Vagina (tissue), 2 donors: ENCODE measurements at places on chromosomes 6 and 20.

- DNase-seq = no peak
Observed at GRCh38 chr20:24779946-24780345, 169.1 kb upstream of the CST7 start.

GRCh38 chr6:130765181-130765727, 62.0 kb upstream of the SMLR1 start:
- no peak for DNase-seq

DNA sequence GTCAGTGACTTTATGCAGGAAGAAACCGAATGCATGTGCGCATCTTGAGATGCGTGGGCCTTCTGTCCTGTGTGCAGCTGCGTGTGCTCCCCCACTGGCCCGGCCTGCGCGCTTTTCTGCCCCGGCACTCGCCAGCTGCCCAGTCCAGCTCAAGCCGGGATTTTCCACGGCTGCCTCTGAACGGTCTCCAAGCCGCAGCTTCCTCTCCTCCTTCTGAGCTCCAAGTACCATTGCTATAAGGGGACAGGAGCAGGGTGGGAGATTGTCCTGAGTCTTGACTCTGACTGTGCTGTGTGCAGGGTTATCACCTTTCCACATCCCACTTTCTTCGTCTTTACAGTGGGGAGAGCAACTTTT, 302.8 kb downstream of the THBS2 start:
- no peak for DNase-seq

- no peak for DNase-seq
Observed at GRCh38 chr6:106513808-106514582, 115.3 kb downstream of the RTN4IP1 start.

DNA sequence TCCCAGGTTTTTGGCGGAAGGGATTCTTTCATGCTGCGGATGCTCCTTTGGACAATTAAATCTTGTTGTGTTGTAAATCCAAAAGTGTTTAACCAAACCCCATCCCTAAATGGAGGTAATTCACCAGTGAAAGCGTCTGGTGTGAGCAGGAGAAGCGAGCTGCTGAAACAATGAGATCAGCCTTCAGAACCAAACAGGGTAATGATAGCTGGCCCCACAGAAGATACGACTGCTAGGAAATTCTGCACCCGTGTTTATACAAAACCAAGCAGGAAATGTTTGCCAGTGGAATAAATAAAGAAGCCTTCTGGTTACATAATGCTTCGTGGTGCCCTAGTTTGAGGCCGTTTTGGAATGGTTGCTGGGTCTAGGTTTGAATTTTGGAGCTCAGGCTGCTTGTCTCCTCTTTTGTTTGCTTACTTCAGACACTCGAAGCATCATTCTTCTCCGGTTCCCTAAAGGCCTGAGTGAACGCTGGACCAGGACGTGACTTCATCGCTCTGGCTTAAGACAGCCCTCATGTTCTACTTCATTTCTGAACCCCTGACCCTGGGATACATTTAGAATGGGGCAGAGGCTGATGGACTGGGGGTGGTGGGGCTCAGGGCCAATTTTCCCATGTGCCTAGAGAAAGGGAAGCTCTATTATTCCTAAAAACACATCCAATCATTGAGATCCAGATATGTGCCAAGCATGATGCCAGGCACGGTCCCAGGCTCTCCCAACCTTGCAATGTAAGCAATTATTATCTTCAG, 61.6 kb upstream of the JAG1 start:
- DNase-seq = no peak

DNA sequence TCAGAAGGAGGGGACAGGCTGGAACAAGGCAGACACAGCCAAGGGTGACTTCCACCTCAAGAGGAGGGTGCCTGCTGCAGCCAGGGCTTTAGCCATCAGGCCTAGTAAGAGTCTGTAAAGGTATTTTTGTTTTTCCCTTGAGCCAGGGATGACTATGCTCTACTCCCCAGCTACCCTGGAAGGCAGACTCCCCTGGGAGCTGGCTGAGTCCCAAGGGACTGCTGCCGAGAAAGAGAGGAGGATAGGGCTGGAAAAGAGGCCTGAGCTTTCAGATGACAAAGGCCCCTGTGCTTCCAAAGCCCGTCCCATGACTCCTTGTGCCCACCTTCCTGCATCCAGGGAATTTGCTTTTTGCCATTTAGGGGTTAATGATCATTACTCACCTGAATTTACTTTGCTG, 14.0 kb upstream of the GSTA4 start:
- DNase-seq = no peak

GRCh38 chr6:157181649-157182048, 141.7 kb downstream of the TMEM242 start:
- no peak for DNase-seq

DNA sequence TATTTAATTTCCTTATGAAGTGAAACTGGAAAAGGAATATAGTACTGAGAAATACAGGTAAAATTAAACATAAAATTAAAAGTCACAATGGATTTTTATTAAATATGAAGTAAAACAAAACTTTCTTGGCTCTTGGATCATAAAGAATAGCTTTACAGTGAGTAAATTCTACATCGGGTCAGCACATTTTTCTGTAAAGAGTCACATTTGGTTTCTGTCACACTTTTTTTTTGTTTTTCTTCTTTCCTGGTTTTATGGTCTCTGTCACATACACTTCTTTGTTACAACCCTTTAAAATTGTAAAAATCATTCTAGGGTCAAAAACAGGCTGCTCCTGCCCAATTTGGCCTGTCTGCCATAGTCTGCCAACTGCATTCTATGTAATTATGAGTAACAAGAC, 254.4 kb upstream of the POU3F2 start:
- no peak for DNase-seq

DNA sequence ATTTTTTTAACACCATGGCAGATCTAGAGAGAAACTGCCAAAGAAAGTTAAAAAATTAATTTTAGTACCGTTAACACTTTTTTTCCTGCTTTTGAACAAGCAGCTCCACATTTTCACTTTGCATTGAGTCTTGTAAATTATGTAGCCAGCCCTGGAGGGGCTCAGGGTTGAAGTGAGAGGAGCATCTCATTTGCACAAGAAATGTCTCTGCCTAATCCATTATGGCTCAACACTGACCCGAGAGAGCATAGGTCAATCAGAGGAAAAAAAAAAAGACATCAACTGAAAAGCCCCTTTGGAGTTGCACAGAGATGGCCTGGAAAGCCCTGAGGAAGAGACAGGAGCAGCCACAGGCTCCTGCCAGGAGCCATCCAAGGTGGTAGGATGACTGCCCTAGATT, 4.3 kb upstream of the SLPI start:
- no peak for DNase-seq

- no peak for DNase-seq
Observed at GRCh38 chr6:33705268-33705885, 6.1 kb downstream of the UQCC2 start.

DNA sequence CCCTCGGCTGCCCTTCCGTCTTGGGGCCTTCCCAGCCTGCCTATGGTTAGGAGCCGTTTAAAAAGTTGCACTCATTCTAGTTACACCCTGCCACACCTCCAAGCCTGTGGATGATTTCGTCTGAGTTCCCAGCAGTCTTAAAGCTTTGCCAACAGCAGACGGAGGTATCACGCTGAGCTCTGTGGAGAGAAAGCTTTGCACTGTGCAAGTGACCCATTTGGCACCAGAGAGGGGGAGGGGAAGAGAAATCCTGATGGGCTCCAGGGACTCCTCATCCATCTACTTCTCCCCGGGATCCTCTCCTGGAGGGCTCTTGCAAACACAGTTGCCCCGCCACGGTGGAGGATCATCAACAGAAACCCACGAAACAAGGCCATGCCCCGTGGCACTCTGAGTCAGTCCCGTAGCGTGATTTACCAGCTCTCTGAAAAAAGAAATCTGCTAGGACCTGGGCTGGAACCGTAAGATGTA, 98.8 kb upstream of the CITED2 start:
- DNase-seq = no peak

DNA sequence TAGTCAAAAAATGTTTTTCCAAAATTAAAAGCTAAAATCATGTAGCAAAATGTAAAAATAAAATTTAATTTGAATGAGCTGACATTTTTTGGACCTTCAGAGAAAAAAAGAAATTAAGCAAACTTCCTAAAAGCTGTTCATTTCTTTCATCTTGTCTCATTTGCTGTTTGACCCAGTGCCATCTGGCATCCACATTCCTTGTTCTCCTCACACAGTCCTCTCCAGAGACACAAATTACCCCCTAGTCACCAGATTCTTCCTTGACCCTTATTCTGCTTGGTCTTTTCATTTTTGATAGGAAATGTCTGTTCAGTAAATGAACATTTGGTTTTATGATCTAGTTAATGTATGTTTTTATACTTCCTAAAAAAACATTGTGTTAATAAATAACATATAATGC, 55.2 kb downstream of the HDDC2 start:
- DNase-seq = no peak
